ENCODE measurements at places on chromosomes 3 and 15.

- no peak for DNase-seq
Measured at GRCh38 chr3:15305359-15305844, 27.0 kb downstream of the SH3BP5 start.

- DNase-seq, result no peak
Measured at GRCh38 chr3:39203402-39203801, 11.0 kb upstream of the XIRP1 start.

DNA sequence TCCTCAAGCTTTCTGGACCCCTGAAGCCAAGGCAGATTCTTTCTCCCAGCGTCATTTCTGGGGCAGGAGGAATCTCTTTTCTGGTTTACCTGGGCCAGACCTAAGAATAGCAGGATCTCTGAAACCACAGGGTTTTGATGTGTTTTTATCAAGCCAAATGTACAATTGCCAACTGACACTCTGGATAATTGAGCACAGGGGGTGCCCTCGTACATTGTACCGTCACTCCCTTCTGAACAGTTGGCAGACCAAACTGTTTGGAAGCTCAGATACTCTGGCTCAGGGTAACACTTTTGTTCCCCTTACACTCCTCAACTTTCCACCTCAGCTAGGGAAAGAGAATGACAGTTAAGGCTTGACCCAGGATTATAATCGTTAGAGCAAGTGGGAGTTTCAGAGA is 49.9 kb downstream of the ASTE1 start:
- DNase-seq, result no peak

DNA sequence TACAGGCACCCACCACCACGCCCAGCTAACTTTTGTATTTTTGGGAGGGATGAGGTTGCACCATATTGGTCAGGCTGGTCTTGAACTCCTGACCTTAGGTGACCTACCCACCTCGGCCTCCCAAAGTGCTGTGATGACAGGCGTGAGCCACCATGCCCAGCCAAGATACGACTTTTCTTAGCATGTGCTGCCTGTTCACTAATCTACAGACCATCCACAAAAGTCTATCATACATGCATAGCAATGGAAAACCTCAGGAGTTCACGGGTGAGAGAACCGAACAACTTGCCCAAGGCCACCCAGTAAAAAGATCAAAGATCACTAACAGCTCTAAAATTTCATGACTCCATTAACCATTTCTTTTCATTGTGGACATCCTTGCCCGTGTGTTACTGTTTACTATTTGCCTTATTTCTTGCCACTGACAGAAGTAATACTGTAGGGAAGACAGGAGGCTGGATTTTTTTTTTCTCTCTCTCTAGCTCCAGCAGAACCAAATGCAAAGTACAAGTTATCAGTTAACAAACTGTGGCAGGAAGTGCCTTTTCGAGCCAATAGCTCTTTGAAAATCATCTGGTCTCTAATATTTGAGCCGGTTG is 92.3 kb downstream of the FOXP1 start:
- no peak for DNase-seq

DNA sequence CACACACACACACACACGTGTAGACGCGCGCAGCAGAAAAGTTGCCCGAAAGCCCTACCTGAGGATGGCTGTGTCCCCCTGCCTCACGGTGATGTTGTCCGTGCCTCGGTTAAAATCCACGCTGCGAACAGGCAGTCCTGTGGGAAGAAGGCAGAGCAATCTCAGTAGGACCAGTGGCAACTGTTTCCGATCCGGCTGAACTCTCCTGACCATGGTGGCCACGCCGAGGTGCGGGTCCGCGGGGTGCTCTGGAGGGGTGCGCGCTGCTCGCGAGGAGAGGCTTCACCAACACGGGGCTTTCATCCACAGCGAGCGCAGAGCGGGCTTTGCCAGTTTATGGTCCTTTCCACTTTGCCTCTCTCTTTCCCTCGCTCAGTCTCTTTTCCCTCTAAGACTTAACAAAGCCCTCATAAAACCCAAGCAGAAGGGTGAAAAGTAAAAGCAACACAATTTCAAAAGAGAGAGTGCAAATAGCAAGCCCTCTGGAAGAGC is 422 bp downstream of the LSAMP start:
- no peak for DNase-seq

- DNase-seq, result no peak
Measured at GRCh38 chr15:73629798-73630429, 3.3 kb downstream of the NPTN start.

DNA sequence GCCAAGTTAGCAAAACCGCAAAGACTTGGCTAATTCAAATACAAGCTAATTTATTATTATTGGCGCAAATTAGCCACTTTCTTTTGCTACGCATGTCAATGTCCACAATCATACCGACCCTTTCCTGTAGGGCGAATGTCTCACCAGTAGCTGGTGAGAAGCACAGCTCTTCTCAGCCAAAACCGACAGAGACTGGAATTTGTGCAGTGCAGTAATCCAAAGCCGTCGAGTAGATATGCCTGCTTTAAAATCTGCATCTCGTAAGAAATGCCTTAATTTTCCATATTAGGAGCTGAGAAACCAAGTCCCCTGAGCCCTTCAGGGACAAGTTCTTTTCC is 614 bp upstream of the MINDY2 start:
- DNase-seq, result peak; percentile 37

- DNase-seq, result no peak
Measured at GRCh38 chr3:194344012-194344411, 7.1 kb downstream of the CPN2 start.

DNA sequence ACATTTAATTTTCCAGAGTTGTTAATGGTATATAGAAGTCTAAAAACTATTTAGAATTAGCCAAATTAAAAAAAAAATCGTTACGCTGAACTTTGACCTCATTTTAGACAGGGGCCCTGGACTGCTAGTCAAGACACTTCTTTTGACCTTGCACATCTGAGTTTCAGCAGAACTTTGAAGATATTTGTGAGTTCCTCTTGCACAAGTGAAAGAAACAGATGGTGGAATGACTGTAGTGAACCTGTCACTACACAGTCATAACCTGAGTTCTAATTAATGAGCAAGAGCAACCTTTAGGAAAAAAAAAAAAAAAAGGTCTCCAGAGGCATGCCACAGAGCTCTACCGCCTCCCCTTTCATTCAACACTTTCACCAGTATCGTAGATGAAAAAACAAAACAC is 5.3 kb downstream of the MYO5C start:
- DNase-seq, result no peak
